Activated T-helper 1 cell treated with anti-CD3 and anti-CD28 coated beads, Interleukin-12 subunit alpha, Interleukin-12 subunit beta, Interleukin-2, Interleukin-4 antibody, amounts not matched to agents 30 ng/mL and 10 ng/mL and 1 ng/mL, durations not matched to agents 14 hours and 24 hours and 36 hours (primary cell): ENCODE measurements at places on chromosomes 4 and X.

DNA sequence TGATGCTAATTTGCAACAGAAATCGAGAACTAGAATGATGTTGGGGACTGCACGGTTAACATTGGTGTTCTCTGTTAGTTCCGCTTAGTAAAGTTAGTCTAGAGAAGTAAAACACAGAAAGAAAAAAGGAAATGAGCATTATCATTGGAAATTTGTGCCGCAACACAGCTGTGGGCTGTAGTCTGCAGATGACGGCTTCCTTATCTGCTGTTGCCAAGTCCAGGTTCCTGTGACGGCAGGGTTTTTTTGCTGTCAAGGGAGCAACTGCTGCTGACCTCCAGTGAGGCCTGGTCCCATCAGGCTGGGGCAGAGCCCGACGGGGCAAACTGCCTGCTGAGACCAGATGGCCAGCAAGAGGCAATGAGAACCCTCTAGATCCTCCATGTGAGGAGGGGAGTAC is 38.9 kb upstream of the PHEX start:
- no peak for DNase-seq

GRCh38 chrX:152926279-152926678 is 28.4 kb downstream of the ZNF185 start:
- peak; percentile 9 for DNase-seq

- DNase-seq: no peak
Observed at GRCh38 chr4:7753931-7754465, 185.7 kb downstream of the AFAP1 start.

DNA sequence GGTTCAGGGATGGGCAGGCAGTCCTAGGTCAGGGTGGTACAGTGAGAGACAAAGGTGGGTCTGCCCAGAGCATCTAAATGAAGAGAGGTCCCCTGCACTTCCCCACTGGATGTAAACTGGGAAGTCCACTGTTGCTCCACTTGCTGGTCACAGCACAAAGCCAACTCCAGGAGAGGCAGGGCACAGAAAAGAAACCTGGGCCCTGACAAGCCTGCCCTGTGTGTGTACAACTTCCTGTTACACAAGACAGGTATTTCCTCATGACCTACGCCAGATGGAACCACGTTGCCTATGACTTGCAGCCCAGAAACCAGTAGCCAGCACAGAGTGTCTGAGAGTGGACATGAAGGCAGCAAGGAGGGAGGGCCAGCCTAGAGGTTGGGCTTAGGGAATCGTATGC is 161.8 kb downstream of the SH3KBP1 start:
- DNase-seq: no peak

DNA sequence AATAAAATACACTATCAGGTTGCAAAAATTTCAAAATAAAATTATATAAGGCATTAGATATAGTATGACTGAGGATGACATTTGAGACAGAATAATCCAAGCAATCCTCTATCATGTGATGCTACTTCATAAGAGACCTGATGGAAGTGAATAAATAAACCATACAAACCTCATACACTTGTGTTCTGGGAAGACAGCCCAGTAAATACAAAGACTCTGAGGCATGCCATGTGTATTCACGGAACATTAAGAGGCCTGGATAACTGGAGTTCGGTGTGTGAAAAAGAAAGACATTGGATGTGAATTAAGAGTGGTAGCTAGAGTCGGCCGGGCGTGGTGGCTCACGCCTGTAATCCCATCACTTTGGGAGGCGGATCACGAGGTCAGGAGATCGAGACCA is 364.2 kb downstream of the ADAM29 start:
- DNase-seq: no peak

- DNase-seq: no peak
Observed at GRCh38 chr4:110830461-110830860, 207.6 kb upstream of the PITX2 start.

DNA sequence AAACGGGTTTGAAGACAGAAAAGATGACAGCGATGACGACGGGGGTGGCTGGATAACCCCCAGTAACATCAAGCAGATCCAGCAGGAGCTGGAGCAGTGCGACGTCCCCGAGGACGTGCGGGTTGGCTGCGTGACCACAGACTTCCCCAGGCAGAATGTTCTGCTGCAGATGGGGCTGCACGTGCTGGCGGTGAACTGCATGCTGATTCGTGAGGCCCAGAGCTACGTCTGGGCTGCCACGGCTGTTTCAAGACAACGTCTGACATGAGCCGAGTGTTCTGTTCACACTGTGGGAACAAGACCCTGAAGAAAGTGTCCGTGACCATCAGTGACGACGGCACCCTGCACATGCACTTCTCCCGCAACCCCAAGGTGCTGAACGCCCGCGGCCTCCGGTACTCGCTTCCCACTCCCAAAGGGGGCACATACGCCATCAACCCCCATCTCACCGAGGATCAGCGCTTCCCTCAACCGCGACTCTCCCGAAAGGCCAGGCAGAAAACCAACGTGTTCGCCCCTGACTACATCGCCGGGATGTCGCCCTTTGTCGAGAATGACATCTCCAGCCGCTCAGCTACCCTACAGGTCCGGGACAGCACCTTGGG is 319.2 kb upstream of the SLC7A11 start:
- no peak for DNase-seq

GRCh38 chr4:182695009-182695408 is 222.2 kb downstream of the DCTD start:
- no peak for DNase-seq

GRCh38 chr4:5928274-5928673 is 35.4 kb upstream of the CRMP1 start:
- no peak for DNase-seq

DNA sequence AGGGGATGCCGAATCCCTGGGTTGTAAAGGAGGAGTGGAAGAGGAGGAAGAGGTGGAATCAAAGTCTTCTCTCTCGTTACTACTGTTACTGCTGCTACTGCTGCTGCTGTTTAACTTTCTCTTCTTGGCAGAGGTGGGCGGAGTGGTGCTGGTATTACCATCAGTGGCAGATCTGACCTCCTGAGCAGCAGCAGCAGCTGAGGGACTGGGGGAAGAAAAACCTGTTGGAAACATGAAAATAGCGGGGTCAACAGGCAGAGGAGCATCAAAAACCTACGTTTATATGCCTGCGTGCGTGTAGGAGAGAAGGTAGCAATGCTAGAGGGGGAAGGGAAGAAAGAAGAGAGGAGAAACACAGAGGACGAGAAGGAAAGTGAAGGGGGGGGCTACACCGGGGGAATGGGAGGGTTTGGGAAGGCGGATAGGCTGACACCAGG is 339 bp downstream of the CUL4B start:
- DNase-seq: peak; percentile 20

- no peak for DNase-seq
Observed at GRCh38 chr4:56463711-56464110, 3.7 kb upstream of the SRP72 start.

DNA sequence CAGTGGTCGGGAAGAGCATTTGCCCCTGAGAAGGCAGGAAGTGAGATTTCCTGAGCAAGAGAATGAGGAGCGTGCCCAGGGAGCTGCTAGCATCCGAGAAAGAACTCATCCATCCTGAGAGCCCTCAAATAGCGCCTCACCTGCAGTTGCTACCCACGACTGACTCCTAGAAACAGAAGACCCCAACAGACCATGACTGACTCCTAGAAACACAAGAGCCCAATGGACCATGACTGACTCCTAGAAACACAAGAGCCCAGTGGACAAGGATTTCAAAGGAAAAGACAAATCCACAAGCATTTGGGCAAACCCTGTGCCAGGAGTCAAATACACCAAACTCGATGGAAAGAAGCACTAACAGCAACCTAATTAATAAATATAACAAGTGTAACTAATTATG is 575.2 kb upstream of the FRG1 start:
- no peak for DNase-seq

DNA sequence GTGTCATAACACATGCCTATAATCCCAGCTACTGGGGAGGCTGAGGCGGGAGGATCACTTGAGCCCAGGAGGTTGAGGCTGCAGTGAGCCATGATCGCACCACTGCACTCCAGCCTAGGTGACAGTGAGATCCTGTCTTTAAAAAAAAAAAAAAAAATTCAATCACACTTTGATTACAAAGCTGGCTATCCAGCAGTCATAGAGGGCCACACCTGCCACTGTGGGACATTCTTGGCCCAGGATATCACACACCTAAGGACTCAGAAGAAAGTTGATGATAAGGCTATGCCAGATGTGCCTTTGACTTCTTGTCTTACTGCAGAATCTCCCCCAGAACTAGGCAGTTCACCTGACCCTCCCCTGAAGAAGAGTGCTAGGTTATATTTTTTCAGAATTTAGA is 122.5 kb upstream of the GALNT7 start:
- no peak for DNase-seq

DNA sequence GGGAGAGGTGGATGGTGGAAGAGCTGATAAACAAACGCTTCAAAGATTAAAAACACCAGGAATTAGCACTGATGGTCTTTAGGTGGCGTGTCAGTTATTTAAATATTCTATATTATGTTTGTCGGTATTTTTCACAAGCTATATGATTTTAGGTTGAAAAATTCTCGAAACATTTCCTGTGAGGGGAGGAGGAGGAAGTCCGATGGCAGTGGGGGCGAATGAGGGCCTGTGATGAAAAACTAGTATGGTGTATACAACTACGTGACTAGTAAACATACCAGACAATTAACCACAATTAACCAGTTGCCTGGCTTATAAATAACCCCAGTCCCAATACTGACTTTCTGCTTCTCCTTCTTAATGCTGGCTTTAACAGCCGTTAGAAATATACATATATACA is 595 bp upstream of the NAP1L2 start:
- no peak for DNase-seq

- DNase-seq: no peak
Observed at GRCh38 chr4:54101190-54102041, 1.5 kb downstream of the GSX2 start.

GRCh38 chr4:111937368-111937767 is 207.9 kb upstream of the FAM241A start:
- DNase-seq: no peak

GRCh38 chr4:37793562-37793961 is 32.9 kb upstream of the PGM2 start:
- no peak for DNase-seq

- DNase-seq: no peak
Observed at GRCh38 chrX:20378233-20378920, 111.7 kb upstream of the RPS6KA3 start.

DNA sequence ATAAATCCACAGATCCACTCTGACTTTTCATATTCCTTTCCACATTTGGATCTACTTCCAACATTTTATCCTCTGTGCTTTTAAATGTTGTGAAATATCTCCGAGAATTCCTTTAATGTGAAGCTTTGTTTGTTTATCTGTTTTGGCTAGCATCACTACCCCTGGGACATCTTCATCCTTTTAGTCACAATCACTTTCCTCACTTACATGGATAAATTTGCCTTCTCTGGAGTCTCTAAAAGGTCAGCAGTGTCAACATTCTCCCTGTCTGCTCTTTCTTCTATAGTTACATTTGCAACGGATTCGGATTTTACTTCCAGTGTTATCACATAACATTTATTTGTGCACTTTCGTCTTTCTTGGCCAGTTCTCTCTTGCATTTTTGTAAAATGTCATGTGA is 34.2 kb upstream of the LRAT start:
- DNase-seq: no peak

DNA sequence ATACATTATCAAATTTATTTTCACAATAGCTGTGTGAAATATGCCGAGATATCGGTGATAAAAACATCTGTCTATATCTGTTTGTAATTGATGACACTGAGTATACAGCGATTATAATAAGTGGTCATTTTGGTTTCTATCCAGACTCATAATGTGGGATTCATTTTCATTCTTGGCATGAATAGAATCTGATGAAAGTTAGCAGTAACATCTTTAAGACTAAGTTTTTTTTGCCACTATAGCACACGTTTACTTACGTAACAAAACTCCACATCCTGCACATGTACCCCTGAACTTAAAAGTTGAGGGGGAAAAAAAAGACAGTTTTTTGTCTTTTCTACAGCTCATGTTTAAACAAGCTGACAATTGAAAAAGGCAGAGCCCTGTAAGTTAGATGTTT is 86.4 kb downstream of the PPA2 start:
- DNase-seq: no peak

DNA sequence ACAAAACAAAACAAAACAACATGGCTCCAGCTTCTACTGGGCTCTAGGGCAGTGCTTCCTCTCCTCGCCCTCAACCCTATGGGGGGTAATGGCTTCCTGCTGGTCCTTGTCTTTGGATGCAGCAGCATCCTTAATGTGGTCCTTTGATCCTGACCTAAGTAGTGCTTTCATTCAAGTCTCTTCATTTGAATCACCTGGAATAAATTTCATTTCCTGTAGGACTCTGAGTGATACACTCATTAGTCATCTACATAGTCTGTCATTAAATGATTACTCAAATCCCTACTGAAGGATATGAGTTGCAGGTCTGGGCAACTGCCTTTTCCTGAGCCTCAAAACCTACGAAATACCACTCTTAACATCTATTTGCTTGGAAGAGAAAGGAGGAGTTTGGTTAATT is 54.5 kb downstream of the RHOH start:
- DNase-seq: no peak

DNA sequence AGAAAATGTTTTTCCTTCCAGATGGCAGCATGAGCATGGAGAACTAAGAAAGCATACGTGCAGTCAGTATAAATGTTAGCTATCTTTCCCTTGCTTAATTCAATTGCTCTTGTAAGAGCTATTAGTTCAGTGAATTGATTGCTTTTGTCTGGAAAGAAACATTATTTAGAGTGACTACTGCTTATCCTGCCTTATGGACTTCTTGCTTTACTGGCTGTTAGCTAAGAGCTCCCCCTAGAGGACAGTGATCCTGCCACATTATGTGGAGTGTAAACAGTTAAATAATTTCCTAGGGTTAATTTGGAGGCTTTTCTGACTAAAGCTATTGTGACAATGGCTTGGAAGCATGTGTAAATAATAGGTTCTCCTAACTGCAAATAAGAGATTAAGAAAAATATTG is 1402.4 kb downstream of the FAM133A start:
- DNase-seq: no peak
